NCI-H446 treated with DMSO at 0.1 percent for 48 hours (cell line): ENCODE measurements at places on chromosomes 13 and 19.

DNA sequence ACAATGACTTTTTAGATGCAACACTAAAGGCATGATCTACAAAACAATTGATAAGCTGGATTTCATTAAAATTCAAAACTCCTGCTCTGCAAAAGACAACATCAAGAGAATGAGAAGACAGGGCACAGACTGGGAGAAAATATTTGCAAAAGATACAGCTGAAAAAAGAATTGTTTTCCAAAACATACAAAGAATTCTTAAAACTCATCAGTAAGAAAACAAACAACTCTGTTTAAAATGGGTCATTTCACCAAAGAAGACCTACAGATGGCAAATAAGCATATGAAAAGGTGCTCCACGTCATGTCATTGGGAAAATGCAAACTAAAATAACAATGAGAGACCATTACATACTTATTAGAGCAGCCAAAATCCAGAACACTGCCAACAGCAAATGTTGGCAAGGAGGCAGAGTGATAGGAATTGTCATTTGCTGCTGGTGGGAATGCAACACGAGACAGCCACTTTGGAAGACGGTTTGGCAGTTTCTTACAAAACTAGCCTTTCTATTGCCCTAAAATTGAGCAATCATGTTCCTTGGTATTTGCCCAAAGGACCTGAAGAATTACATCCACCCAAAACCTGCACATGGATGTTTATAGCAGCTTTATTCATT, 39.2 kb downstream of the FLT1 start:
- no peak for DNase-seq

- no peak for DNase-seq
Measured at GRCh38 chr13:23724196-23724970, 154.2 kb downstream of the TNFRSF19 start.

GRCh38 chr19:30144242-30144758, 202.3 kb downstream of the URI1 start:
- no peak for DNase-seq

- DNase-seq, result no peak
Measured at GRCh38 chr19:47598407-47599349, 10.3 kb upstream of the BICRA start.

DNA sequence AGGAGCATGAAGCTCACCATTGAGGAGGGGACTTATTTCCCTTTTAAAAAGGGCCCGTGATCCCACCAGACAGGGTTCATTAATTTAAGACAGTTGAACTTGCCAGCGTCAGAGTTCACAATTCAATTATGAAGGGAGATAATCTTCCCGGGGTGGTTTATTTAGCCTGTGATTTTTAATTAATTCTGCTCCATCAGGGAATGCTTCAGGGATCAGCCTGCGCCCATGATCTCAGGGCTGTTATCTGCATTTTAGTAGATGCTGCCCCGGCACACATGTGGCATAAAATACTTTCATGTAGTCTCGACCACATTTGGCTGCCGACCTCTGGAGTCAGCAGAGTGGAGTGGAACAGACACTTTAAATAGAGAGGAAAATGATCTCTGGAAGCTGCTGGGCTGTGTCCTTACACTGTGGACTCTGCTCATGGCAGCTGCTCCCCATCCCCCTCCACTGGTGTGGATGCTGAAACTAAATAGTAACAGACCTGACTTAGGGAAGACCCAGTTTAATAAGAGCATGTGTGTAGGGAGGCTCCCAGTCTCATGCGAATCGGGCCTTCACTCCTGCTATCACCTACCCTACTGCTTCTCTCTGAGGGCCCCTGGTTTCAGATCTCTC, 256.9 kb downstream of the TEX29 start:
- DNase-seq, result no peak

GRCh38 chr13:80386002-80386401, 45.1 kb upstream of the SPRY2 start:
- DNase-seq, result no peak

DNA sequence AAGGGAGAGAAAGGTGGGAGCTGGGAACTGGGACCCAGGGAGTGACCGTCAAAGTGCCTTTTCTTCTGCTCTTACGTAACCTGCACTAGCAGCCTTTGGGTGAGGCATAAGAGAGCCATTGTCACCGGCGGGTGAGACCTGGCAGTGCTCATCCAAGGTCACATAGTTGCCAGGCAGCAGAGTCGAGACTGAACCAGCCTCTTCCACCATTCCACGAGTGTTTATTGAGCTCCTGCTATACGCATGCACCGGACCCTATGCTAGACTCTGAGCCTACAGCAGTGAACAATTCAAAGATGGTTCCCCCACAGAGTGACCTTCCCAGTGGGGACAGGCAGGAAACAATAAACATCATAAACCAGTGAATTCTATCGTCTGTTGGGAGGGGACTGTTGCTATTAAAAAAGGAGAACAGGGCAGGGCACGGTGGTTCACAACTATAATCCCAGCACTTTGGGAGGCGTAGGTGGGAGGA, 18.6 kb upstream of the STRN4 start:
- no peak for DNase-seq

GRCh38 chr19:3034656-3035541, 5.8 kb upstream of the TLE2 start:
- DNase-seq, result no peak

DNA sequence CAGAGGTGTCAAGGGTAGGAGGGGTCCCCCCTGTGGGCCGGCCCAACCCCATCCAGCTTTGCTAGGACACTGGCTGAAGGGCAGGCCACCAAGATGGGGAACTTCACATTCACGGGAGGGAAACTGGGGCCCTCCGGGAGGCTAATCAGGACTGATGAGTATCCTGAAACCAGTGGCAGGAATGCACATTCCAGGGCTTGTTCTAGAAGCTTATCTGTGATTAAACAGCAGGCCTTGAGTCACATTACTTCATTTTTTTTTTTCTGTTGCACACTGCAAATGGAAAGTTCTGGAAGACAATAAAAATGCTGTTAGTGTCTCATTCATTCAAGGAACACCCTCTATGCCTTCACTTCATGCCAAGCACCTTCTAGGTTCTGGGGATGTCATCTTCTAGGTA, 15.5 kb upstream of the SIGLEC11 start:
- DNase-seq, result no peak

DNA sequence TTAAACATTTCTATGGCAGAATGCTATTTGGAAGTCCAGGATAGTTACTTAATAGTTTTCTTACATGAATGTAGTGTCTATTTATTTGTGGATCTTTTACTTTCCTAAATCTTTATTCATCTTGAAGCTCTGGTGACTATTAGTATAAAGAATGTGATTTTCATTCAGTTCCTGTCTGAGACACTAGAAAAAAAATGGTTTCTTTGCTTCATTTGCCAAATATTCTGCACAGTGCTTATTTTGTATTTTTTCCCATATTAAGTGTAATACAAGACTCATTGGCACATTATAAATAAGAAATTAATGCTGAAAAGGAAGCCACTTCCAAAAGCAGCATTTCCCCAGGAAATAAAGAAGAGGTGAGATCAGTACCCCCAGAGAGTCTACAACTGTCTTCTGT, 109.8 kb downstream of the POSTN start:
- DNase-seq, result no peak

DNA sequence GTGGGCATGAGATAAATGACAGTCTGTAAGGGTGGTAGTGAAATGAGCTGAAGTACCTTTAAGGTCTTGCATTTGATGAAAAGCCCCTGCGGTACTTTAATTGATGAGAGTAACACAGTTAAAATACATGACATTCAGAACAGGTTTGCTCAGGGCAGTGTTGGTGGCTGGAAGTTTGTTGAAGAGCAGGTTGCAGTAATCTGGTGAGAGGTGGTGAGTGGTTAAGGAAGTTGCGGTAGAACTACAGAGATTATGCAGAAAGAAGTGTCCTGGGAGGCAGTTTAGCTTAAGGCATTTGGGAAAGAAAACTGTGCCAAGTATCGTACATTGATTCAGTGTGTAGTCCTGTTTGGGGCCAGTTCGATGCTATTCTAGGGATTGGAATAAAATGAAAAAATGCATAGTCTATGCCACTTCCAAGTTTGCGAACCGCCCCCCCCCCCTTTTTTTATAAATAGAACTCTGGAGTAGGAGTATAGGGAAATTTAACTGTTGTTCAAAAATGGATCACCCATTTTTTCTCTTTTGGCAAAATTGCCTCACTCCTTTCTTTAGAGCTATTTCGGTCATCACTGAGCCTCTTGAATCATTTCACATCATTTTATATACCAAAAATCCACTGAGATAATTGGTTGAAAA, 42.7 kb downstream of the SLAIN1 start:
- DNase-seq, result no peak

DNA sequence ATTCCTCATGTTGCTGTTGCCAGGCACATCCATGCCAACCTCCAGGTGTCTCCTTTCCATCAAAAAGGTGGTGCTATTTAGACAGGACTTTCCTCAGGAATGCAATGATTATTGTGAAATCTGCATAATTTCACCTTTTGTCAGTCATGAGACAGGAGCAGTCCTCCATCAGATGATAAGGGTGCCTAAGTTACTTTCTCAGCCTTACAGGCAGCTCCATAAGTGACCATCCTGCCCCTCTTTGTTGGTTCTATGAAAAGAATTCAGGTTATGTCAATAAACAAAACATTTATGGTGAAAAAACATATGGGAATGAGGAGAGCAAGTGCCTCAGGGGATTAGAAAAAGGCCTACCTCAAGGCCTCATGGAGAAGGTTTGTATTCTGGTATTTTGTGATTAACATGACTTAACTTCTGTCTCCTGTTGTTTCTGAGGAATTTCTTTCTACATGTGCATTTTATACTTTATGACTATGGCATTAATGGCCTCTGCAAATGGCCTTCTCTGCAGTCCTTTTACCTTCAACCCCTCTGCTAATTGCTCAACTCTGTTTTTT, 110.3 kb upstream of the DIAPH3 start:
- DNase-seq, result no peak

GRCh38 chr19:15124572-15125231, 17.5 kb downstream of the SYDE1 start:
- no peak for DNase-seq

- DNase-seq, result no peak
Measured at GRCh38 chr19:10219678-10220077, 11.5 kb downstream of the S1PR2 start.

- no peak for DNase-seq
Measured at GRCh38 chr19:55015126-55015525, 22.9 kb downstream of the GP6 start.

- no peak for DNase-seq
Measured at GRCh38 chr13:58906329-58907007, 1257.3 kb downstream of the DIAPH3 start.

GRCh38 chr13:111903143-111903542, 163.8 kb upstream of the SOX1 start:
- DNase-seq, result no peak
